ENCODE measurements at places on chromosomes 1 and 21.

GRCh38 chr1:154353460-154353904, 28.2 kb downstream of the ATP8B2 start:
- no peak for DNase-seq

DNA sequence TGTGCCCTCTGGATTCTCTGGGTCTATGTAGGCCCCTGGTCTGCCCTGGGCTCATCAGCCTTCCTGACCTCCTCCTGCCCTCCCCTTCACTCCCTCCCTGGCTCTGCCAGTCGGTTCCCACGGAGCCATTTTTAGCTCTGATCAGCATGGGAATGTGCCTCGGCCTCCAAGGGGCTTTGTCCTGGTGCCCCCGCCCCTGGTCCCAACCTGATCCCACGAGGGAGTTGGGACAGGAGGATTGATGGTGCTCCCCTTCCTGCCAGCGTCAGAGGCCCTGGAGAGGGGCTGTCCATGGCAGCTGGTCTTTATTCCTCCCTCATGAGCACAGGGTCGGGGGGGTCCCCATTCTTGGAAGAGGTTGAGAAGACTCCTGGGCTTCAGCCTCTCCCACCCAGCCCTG, 24.9 kb downstream of the ETNK2 start:
- no peak for DNase-seq

- DNase-seq: no peak
Observed at GRCh38 chr1:226983247-226983991, 43.3 kb downstream of the COQ8A start.

DNA sequence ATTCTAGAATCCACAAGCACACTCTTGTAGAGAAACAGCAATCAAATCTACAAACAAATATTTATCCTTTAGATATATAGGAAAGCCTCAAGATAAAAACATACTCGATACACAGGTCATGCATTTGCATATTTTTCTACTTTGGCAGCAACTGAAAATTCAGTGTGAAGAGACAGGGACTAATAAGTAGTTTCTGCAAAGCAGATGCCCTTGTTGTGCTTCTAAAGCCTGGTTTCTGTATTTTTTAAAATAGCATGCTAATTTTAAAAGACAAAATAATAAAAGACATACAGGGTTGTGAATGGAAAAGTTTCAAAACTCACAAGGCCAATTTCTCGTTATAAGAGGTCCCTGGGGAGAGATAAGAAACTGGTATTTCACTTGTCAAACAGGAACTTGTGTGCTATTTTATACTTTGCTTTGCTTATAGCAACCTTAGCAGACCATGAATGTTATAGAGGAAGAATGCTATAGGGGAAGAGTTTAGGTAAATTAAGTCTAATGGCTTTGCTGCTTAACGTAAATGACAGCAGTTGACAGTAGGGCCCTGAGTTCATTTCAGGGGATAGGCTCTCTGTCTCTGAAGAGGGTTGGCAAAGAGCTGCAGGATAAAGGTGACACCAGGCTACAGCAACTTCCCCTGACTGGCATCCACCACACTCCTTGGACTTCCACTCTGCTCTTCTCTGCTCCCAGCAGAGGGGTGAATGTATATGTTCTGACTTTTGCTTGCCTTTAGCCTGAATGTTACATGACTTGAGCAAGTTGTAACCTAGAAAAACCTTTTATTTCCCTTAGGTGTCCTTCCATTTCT, 9.4 kb upstream of the RGS13 start:
- no peak for DNase-seq

- no peak for DNase-seq
Observed at GRCh38 chr21:26972192-26972591, 5.3 kb upstream of the ADAMTS5 start.

GRCh38 chr1:14881775-14882672, 271.5 kb upstream of the TMEM51 start:
- no peak for DNase-seq

All from NCI-H1694 (cell line).